NCI-H1092 (cell line): ENCODE measurements at places on chromosomes 1 and 21.

DNA sequence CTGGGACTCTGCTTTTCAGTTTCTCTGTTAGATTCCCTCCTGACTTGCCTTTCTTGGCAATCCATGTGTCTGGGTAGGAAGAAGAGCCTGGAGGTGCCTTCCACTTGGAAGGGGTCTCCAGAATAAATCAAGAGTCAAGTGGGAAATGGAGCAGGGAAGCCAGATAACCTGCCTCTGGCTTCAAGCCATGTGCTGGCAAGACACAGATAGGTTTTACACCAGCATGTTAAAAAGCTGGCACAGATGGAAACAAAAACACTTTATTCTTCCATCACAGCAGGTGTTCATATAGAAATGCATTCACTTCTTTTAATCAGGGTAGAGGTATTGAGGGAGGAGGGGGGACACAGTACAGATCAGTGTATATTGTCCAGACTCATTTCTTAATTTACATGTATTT, 356.9 kb upstream of the RUNX1 start:
- peak; percentile 87 for DNase-seq

GRCh38 chr1:106753066-106753465, 303.4 kb upstream of the PRMT6 start:
- no peak for DNase-seq

- DNase-seq, result no peak
Observed at GRCh38 chr21:28532446-28532845, 460.2 kb downstream of the LTN1 start.

DNA sequence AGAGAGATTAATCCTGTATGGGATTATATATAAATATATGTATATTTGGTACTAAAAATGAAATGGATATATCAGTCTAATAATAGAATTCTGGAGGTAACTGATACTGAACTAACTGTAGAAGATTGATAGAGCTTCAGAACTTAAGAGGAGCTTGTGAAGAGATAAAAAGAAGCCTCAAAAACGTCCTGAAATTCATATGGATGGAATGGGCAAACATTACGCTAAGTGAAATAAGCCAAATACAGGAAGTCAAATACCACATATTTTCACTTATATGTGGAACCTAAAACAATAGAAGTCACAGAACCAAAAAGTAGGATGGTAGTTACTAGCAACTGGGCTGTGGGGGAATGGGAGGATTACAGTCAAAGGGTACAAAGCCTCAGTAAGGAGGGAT, 36.0 kb upstream of the ADGRL4 start:
- DNase-seq, result no peak

DNA sequence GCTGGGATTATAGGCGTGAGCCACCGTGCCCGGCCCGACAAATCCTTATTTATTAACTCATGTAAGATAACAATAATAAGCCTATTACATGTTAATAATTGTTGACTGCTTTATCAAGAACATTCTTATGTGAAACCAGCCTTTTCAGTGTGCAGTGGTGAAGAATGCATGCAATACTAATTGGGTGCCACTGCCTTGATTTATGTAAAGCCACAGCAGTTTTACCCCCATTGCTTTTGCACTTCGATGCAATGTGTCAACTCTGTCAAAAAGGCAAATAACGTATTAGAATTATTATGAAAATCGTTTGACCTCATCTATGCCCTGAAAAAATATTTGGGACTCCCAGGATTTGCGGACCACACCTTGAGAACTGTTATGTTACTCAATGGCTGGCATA, 18.3 kb downstream of the NPR1 start:
- no peak for DNase-seq

GRCh38 chr1:174398246-174398645, 49.5 kb upstream of the GPR52 start:
- no peak for DNase-seq

GRCh38 chr1:34770891-34771504, 10.0 kb upstream of the GJB3 start:
- no peak for DNase-seq

DNA sequence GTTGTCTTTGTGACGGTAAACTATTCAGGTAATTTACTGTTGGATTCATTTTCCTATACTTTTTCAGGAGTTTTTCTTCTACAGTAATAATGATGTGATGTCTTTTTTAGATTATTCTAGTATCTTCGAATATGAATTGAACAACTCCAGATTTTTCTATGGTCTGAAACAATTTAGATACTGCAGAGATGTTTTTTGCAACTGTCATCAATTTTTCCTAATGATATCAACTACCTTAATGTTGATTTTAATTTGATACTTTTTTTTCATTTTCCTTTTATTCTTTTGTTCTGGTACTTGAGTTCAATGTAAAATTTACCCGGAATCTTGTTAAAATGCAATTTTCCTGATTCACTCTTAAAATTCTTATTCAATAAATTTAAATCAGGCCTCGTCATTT, 110.4 kb downstream of the KCNT2 start:
- no peak for DNase-seq

GRCh38 chr1:21059021-21059420, 117.7 kb downstream of the EIF4G3 start:
- DNase-seq, result no peak

- DNase-seq, result peak; percentile 92
Observed at GRCh38 chr1:204077979-204078696, 5.2 kb downstream of the SOX13 start.

DNA sequence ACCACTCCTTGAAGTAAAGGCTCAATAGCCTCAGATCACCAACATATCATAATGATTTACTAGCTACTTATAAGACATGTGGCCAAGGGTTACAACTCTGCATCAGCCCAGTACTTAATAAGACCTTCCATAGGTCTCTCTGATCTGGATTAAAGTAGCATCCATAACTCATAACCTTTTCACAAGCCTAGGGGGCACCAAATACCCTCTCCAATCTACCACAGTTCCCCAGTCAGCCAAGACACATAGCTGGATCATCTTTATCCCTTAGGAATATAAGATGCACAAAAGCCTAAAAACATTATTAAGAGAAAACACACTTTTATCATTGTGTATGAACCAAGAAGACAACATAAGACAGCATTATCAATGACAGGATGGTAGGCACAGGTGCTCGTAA, 22.1 kb downstream of the SSX2IP start:
- no peak for DNase-seq

GRCh38 chr1:247529771-247530355, 6.4 kb downstream of the OR2C3 start:
- no peak for DNase-seq

- DNase-seq, result no peak
Observed at GRCh38 chr1:29563571-29563970, 327.2 kb downstream of the PTPRU start.

GRCh38 chr1:197029749-197030148, 37.3 kb downstream of the F13B start:
- no peak for DNase-seq

DNA sequence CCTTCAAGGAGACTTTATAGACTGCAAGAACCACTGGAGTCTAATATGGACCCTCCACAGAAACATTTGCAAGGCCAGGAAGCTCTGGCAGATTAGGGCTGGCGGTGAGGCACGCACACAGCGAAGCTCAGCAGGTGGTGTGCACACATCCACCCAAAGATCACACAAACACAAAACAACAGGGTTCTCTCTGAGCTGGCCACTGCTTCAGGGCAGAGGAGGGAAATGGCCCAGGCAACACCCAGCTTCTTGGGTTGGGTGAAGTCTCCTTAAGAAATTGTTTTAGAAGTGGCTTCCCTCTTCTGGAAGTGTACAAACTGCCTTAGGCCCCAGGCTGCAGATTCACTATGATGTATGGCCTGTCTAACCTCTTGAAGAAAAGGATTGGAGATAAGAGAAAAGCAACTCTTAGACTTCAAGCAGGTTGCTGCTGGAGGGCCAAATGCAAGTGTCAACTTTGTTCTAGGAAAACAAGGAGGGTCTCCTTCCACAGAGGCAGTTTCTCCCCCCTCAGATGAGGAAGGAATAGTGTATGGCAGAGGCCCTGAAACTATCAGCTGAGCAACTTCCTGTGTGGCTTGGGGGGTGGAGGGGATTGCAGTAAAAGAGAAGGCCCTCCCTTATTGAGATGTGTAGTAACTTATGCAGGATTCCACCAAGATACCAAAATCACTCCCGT, 2.0 kb downstream of the RCSD1 start:
- no peak for DNase-seq

GRCh38 chr1:89608984-89609725, 23.8 kb upstream of the LRRC8C start:
- DNase-seq, result no peak

DNA sequence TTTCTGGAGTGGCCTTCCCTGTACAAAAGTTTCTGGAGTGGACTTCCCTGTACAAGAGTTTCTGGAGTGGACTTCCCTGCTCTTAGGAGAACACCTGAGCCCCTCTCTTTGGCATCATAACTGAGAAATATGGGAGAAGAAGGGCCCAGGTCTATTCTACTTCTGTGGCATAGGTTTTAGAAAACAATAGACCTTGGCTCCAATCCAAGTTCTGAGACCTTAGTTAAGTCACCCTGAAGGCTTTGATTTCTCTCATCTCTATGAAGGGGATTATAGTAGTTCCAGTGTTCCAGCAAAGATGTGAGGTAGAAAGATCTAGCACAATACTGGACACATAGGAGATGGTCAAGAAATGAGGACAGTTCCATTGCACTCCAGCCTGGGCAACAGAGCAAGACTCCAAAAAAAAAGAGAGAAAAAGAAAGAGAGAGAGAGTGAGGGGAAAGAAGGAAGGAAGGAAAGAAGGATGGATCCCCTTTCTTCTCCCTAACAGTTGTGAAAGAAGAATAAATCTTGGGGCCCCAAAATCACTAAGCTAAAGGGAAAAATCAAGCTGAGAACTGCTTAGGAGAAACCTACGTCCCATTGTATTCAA, 13.3 kb upstream of the EIF4G3 start:
- no peak for DNase-seq

- no peak for DNase-seq
Observed at GRCh38 chr21:46561445-46562090, 43.3 kb downstream of the S100B start.

DNA sequence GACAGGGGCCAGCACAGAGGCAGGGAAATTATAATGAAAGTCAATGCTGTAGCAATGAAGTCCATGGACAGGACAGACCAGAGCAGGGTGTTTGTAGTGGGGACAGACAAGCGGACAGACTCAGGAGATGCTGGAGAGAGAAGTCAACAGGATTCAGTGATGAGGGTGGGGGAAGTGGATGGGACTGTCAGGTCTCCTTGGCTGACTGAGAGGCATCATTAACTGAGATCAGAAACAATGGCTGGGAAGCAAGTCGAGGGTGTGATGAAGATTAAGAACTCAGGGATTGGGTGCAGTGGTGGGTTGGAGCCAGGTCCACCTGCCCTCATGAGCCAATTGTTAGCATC, 25.5 kb downstream of the CD58 start:
- no peak for DNase-seq

DNA sequence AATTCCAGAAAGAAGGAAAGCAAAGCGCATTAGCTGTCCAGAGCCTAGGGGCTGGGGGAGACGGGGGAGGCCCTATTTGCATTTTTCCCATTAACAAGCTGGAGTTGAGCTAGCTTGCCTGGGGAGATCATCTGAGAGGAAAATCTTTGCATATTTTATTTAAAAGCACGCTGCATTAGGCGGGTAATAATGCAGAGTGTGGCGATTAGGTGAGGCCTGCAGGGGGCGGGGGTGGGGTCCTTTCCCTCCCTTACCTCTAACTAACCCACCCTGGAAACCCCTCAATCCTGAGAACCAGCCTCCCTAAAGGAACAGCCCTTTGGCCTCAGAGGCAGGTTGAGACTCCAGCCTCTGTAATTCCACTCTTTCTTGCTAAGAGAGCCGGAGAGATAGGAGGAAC, 16.2 kb downstream of the C1orf216 start:
- DNase-seq, result no peak
